ENCODE measurements at places on chromosomes 11 and 22. TPM values are rescaled to one million over a fixed set of nuclear protein-coding genes. Genes with fewer than 3 reads are reported as not detected.

DNA sequence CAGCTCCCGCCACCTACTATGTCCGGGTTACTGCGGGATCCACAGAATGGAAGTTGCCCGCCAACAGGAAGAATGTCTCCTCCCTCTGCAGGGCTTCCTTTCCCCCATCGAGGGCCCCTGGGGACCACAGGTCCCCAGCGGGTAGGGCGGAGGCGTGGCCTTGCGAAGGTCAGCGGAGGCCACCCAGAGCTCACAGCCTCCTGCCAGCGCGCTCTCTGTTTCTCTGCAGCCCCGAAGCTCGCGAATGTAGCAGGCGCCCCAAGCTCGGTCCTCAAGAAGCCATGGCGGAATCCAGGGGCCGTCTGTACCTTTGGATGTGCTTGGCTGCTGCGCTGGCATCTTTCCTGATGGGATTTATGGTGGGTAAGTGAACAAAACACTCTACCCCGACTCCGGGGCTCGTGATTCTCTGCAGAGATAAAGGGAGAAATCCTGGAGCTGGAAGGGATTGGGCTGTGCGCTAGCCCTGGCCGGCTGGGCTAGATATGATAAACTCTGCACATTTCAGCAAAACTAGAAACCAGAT lies at the start of gene NAALAD2:
NAALAD2 (plus strand) TSS at position 186 of the 526 bp plus-strand sequence; CDS start at position 282, 96 bp downstream.
- no peaks in the 10 kb centered on the region for H3K36me3 ChIP-seq
- H3K4me1 ChIP-seq, result peaks cover 22% of the 10 kb centered on the region
- H3K27me3 ChIP-seq, result 0 out of 2 replicates have a peak, but pooled peaks cover 6% of the 10 kb centered on the region

The SHISAL1 gene
- total RNA-seq, result 4.3 TPM

DNA sequence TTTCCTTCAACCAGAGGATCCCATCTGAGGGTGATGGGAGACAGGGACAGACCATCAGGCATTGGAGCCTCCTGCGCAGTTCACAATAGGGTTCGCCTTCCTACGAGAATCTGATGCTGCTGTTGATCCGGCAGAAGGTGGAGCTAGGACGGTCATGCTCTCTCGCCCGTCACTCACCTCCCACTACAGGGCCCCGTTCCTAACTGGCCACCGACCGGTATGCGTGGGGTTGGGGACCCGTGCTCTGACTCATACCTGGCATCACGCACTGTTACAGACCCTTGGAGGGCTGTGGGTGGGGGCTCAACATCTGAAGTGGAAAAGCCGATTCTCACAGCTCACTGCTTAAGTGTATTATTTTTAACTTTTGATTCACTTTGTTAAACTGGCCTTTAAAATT lies 402.3 kb downstream of the BRD1 start:
- H3K4me1 ChIP-seq, result no peaks in the 10 kb centered on the region
- H3K27me3 ChIP-seq, result no peaks in the 10 kb centered on the region
- no peak for DNase-seq
- H3K36me3 ChIP-seq, result no peaks in the 10 kb centered on the region
- no peak overlapping the region for H3K4me3 ChIP-seq
- H3K27ac ChIP-seq, result no peak overlapping the region

- no peaks in the 10 kb centered on the region for H3K27me3 ChIP-seq
- H3K4me1 ChIP-seq, result no peaks in the 10 kb centered on the region
- H3K36me3 ChIP-seq, result no peaks in the 10 kb centered on the region
Measured at GRCh38 chr11:37841016-37841415, 1243.0 kb upstream of the RAG2 start.

GRCh38 chr11:114215871-114216795 lies 80.1 kb upstream of the NNMT start:
- H3K4me1 ChIP-seq, result peaks cover 24% of the 10 kb centered on the region
- DNase-seq, result no peak
- no peaks in the 10 kb centered on the region for H3K36me3 ChIP-seq
- no peak overlapping the region for H3K27ac ChIP-seq

DNA sequence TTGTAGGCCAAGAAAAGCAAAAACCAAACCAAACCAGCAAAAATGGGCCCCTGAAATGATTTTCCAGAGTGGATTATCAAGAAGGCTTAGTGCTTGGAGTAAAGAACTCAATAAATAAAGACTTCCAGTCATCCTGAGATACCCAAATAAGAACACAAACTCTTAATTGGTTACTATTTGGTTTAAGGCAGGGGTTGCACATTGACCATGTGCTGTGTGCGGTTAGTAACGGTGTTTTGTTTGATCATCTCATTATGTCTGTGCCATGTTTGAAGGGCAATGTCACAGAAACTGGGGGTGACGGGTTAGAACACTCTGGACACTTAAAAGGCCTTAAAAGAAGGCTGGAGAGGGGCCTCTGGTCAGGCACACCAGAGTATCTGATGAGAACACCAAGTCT lies 9.7 kb upstream of the MICAL3 start:
- H3K4me1 ChIP-seq, result no peaks in the 10 kb centered on the region
- H3K36me3 ChIP-seq, result no peaks in the 10 kb centered on the region
- DNase-seq, result no peak

DNA sequence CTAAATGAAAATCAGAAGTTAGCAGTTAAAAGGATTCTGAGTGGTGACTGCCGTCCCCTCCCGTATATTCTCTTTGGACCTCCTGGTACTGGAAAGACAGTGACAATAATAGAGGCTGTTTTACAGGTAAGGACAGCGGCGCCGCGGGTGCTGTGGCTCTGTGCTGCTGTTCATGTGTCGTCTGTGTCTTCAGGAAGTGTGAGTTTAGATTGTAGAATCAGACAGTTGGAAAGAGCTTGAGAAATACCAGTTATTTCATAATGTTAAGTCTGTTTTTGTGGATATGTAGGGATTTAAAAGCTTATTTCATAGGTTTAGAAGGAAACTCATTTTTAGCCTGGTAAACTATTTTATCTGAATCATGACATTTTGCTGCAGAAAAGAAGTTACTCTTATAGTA lies 27.4 kb upstream of the PANX2 start:
- no peaks in the 10 kb centered on the region for H3K36me3 ChIP-seq
- H3K27ac ChIP-seq, result no peak overlapping the region
- no peak for DNase-seq
- no peak overlapping the region for H3K4me3 ChIP-seq

Measured in GM23338 (cell line).